Esophagus squamous epithelium (tissue), 5 donors: ENCODE measurements at places on chromosomes 2 and 18.

DNA sequence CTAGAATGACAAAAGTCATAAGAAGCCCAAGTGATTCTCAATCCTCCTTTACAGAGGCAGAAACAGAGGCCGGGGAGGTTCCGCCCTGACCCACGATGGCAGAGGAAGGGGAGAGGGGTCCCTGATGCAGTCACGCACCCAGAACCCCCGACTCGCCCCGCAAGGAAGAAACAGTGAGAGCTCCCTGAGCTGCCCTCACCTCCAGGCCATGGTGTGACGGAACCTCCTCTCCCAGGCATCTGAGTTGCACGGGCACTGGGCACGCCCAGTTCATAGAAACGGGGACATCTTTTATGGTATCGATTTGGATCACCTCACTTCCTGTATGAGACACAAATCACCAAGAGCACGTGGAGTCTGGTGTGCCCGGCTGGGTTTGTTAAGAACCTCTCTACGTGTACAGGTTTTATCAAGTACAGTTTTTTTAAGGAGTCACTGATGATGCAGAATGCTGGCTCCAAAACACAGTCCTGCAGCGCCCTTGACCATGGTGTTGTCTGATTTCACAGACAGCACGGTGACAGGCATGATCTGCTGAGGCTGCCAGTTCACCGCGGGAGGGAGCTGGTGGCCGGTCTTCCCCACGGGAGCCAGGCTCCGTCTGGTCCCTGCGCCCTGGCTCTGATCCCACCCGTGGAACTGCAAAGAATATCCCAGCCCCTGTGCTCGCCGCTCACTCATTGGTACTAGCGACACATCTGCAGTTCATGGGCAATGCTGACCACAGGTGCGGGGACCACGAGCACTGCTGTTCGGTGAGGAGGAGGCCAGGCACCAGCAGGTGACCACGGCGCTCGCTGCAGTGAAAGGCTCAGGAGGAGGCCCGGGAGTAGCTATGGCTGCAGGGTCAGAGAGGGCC lies 35.6 kb downstream of the PXDN start:
- no peak for DNase-seq

DNA sequence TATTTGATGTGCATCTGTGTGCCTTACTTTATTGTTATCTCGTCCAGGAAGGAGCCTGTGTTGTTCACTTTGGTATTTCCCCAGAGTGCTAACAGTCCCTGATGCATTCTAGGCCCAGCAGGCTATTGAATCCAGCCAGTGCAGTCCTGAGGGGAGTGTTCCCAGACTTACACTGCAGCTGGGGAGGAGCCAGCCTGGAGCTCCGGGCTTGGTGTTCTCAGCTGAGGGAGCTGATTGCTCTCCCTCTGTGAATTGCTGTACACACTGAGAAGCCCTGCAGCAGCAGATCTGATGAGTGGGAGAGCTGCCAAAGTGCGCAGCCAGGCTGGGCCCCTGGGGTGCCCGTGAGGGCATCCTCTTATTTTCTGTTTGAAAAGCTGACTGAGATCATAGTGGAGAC lies 159.2 kb downstream of the GALNT3 start:
- no peak for DNase-seq

- DNase-seq = no peak
These were observed 4.7 kb upstream of the DNAJB2 start for GRCh38 chr2:219274361-219274921.

DNA sequence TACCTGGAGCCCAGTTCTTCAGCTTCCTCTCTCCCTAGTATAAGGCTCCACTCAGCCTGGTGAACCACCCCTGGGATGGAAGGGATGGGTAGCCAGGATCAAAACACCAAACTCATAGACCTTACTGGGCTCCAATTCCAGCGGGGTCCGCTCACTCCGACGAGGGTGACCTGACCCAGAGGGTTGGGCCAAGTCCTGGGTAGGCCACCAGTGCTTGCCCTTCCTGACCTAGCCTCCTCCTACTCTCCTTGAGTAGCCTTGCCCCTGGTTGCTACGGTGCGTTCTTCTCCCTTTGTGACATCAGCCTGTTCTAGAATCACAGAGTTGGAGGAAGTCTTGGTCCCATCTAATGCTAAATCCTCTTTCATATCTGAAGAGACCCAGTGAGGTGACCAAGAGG lies 537 bp upstream of the STAT4 start:
- DNase-seq = no peak

DNA sequence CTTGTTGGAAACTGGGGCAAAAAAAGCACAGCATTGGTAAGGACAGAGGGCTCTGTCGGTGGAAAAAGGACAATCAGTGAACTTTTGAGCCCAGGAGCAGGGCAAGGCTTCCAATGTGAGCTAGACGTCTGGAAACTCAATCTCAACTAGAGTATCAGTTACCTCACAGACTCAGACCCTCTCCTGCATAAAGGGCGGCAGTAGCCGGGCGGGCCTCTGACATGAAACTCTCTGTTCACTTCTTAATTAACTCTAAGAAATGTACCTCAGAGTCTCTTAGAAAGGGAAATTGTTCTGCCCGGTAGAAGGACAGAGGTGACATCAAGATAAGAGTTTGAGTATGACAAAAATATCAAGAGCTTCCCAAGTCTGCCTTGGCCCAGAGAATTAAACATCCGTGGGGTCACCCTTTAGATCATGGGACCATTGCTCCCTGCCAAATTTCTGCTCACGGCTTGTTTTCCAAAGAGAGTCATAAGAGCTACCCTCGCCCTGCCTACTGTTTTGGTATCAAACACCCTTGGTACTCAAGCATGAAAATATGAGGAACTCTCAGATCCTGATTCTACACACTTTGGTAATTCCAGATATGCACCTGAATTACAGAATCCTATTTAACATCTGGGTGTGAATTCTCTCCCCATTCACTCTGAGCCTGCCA lies 103.5 kb upstream of the PKDCC start:
- no peak for DNase-seq

- DNase-seq = no peak
These were observed 214.1 kb downstream of the AGPS start for GRCh38 chr2:177606636-177607035.

DNA sequence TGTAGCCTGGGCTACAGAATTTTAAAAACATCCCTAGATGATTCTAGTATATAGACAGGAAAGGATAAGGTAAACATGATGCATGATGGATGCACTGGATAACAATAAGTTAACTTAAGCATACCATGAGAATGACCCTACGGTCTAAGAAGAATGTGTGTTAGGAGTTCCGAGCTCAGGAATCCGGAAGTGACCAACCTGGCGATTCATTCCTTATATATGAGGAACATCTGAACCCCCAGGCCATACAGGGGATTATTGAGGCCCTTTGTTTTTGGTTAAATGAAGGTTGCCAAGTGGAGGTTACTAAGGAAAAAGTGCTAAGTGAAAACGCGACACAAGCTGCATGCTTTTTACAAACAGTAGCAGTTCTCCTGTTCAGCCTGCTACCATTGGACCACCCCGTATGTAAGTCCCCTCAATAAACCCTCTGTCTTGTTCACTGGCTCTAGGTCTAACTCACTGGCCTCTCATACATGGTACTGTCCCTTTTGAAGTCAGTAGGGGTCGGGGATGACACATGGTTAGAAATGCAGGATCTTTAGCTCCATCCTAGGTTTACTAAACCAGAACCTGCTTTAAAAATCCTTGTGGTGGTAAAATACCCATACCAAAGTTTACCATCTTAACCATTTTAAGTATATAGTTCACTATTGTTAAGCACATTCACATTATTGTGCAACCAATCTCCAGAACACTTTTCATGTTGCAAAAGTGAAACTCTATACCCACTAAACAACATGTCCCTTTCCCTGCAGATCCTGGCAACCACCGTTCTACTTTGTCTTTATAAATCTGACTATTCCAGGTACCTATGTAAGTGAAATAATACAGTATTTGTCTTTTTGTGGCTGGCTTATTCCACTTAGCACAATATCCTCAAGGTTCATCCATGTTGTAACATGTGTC lies 111.0 kb upstream of the MAP4K3 start:
- DNase-seq = no peak

DNA sequence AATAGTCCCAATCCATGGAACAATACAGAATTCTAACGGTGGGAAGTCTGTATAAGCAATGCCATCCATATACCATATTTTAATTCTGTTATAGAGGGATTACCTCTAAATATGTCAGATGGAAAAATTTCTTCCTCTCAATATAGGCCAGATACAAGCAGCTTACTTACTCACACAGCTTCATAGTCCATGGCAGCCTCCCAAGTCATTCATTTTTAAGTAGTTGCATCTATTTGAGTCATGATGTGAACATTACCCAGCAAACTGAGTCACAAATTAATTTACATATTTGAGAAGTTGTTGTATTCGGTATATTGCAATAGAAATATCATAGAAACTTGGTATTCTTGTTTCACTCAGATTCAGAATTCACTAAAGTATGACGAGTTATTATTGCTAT lies 20.3 kb downstream of the TBR1 start:
- DNase-seq = no peak

DNA sequence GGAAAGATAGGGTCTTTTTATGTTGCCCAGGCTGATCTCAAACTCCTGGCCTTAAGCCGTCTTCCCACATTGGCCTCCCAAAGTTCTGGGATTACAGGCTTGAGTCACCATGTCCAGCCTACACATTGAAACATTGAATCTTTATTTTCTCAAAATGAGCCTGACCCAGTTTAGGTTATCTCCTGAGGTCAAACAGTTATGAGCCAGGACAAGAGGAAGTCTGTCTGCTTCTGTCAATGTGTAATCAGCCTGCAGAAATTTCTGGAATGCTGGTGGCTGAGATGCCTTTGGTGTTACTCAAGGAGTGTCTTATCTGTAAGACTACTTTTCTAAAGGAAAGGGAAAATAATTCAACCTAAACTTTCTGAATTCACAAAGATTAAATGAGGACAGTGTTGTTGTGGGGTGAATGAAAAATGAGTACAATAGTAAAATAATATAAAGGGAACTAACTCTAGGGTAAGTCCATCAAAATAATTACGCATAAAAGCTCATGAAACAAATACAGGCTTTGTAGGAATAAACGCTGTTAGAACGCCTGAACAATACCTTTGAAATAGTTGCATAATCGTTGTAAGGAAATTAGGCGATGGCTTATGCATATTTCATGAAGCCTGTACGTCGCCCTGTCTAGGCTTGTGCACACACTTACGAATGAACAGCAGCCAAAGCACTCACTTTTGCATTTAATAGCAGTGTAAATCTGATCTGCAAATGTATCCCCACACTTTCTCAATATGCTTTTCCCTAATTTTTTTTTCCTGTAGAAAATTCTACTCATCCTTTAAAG lies 260.8 kb downstream of the RDH14 start:
- no peak for DNase-seq

- DNase-seq = no peak
These were observed 21.0 kb upstream of the SLC38A11 start for GRCh38 chr2:164976301-164976700.

GRCh38 chr2:98515250-98515991 lies 70.8 kb downstream of the INPP4A start:
- no peak for DNase-seq
